ENCODE measurements at places on chromosomes 13 and 19.

DNA sequence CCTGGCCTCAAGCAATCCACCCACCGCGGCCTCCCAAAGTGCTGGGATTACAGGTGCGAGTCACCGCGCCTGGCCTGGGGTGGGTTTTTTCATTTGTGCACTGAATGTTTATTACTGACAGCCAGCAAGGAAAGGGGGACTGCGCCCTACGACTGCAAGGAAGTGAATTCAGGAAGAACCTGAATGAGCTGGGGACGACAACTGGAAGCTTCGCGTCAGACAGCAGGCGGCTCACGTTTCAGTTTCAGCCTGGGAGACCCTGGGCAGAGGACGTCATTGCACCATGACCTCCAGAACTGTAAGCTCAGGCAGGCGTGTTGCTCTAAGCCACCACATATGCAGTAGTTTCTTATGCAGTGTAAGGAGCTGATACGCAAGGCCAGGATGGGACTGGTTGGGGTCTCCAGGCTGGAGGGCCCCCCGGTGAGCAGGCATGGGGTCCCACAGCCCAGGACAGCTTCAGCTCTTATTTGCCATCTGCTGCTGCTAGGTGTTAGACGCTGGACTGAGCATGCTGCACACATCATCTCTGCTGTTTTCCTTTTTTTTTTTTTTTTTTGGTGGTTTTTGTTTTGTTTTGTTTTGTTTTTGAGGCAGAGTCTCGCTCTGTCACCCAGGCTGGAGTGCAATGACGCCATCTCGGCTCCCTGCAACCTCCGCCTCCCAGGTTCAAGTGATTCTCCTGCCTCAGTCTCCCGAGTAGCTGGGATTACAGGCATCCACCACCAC is 66.6 kb downstream of the GADD45B start:
- peak; percentile 55 for DNase-seq

- no peak for DNase-seq
These were observed 146.2 kb upstream of the FNDC3A start for GRCh38 chr13:48829536-48829935.

DNA sequence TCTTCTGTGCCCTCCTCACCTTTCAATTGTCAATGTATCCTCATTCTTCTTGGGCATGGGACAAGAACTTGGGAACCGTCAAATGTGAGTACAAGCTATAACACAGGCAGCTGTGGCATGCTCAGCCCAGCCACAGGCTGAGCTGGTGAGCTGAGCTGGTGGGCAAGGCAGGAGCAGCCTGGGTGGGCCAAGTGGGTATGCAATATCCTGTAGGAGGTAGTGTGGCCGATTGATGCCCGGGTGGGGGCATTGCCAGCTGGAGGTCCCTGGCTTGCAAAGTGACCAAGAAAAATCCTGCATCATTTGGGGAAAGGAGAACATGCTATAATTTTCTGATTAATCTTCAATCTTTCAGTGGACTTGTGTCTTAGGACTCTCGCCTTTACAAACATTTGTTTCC is 507.2 kb upstream of the SLC10A2 start:
- no peak for DNase-seq

GRCh38 chr19:31818798-31819105 is 469.5 kb upstream of the TSHZ3 start:
- DNase-seq: no peak

DNA sequence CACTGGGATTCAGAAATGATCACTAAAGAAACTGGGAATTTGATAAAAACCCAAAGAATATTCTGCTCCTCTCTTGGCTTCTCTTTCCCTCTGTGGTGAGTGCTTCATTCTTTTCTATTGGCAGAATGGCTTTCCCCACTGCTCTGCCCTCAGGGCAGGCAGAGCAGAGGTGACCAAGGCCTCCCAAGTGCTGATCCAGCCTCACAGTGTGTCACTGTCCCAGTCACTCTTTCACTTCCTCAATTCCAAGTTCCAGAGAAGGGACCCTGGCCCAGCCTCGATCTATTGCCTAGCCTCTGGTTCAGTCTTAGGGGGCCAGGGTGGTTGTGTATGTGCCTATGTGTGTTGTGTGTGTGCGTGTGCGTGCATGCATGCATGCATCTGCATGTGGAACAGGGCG is 180.6 kb upstream of the TMTC4 start:
- no peak for DNase-seq

GRCh38 chr19:1935484-1936208 is 5.3 kb upstream of the CSNK1G2 start:
- DNase-seq: no peak

DNA sequence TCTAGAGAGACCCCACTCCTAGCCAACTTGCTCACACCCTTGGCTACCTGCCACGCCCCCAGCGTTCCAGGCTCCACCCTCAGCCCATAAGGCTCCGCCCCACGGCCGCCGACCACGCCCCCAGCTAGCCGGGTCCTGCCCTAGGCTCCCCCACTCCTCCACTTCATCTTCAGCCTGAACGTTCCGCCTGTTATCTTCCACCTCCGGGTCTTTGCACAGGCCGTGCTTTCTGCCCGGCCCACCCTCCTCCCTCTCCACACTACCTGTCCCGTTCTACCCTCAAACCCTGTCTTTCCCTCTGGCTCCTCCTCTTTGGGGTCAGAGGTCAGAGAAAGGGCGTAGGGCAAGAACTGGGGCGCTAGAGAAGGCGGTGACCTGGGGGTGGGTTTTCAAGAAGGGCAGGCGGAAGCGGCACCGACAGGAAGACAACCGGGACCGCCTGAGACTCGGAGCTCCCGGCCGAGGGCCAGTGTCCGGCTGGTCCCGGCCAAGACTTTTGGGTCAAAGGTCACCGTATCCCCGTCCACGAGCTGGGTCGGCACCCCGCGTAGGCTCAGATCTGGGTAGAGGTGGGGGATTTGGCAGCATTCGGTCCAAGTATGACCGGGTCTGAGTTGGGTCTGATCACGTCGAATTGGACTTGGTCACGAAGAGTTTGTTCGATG is 2.2 kb downstream of the PDE4C start:
- DNase-seq: peak; percentile 70

DNA sequence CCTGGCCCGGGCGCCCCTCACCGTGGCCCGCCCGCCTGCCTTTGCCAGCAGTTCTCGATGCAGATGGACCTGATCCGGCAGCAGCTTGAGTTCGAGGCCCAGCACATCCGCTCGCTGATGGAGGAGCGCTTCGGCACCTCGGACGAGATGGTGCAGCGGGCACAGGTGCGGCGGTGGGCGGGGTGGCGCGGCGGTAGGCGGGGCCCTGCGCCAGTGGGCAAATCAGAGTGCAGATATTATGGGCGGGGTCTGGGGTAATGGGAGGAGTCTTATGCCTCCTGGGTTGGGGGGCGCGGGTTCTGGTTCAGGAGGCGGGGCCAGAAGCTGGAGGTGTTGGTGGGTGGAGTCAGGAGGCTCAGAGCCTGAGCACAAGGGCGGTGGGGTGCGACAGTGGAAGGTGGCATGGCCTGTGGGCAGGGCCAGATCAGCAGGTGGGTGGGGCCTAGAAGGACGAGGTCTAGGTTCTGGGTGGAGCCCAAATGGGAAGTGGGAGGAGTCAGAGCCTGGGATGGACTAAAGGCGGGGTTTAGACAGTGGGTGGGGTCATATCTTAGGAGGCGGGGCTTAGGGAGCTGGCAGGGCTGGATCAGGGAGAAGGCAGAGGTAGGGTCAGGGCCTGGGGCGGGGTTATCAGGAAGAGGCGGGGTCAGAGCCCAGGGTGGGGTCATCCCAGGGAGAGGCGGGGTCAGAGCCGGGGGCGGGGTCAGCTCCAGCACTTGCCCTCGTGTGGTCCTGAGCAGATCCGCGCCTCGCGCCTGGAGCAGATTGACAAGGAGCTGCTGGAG is 5.6 kb downstream of the APC2 start:
- DNase-seq: no peak

- DNase-seq: no peak
These were observed at the start of gene FSTL3 for GRCh38 chr19:676339-677105. Gene FSTL3, plus strand, starts transcription at chr19:676392. Its CDS starts 32 bp downstream, at chr19:676424.

- DNase-seq: no peak
These were observed 539 bp downstream of the PLD3 start for GRCh38 chr19:40348961-40349507.
